ENCODE measurements at places on chromosomes 11 and 22. TPM values are rescaled to one million over a fixed set of nuclear protein-coding genes. Genes with fewer than 3 reads are reported as not detected.

OR8G1 gene
- not detected for polyA plus RNA-seq

GRCh38 chr11:11389238-11389637 is 36.2 kb upstream of the CSNK2A3 start:
- H3K4me3 ChIP-seq: no peak overlapping the region
- H3K27ac ChIP-seq: no peak overlapping the region
- H3K27me3 ChIP-seq: no peaks in the 10 kb centered on the region

OR6X1 gene
- not detected for polyA plus RNA-seq

GRCh38 chr22:49934160-49934890 is 15.9 kb downstream of the CRELD2 start:
- peaks cover under 1% of the 10 kb centered on the region for H3K27me3 ChIP-seq
- DNase-seq: peak; percentile 94
- peaks cover 37% of the 10 kb centered on the region for H3K4me1 ChIP-seq
- H3K4me3 ChIP-seq: peak overlapping the region; percentile 71
- H3K36me3 ChIP-seq: no peaks in the 10 kb centered on the region
- peak overlapping the region; percentile 95 for H3K27ac ChIP-seq

DNA sequence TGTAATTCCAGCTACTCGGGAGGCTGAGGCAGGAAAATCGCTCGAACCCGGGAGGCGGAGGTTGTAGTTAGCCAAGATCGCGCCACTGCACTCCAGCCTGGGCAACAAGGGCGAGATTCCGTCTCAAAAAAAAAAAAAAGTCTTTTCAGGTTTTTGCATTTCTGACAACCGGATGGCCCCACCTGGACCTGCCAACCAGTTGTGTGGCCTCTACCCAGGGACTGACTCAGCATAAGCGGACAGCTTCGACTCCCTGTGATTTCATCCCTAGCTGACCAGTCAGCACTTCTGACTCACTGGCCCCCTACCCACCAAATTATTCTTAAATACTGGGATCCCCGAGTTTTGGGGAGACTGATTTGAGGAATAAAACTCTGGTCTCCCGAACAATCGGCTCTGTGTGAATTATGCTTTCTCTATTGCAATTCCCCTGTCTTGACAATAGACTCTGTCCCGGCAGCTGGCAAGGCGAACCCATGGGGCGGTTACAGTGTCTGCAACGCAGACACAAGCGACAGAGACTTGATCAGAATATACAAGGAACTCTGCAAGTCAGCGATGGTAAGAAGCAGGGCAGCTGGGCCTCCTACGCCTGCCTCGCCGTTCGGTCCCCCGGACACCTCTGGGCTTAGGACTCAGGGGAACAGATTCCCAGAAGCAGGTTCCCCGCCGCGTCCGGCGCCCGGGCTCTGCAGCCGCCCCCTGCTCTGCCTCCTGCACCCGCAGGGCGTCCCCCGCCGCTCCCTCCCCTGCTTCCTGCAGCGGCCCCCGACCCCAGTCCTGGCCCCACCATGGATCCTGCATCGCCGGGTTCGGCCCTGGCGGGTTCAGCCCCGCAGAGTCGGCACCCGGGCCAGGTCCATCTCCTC is 741 bp upstream of the TALDO1 start:
- no peak for DNase-seq
- no peaks in the 10 kb centered on the region for H3K27me3 ChIP-seq
- no peaks in the 10 kb centered on the region for H3K36me3 ChIP-seq
- peaks cover 44% of the 10 kb centered on the region for H3K4me1 ChIP-seq
- peak overlapping the region; percentile 80 for H3K27ac ChIP-seq
- H3K4me3 ChIP-seq: peak overlapping the region; percentile 85

MMP20 gene
- not detected for polyA plus RNA-seq

GPHA2 gene
- not detected for polyA plus RNA-seq

GRCh38 chr11:8332891-8333290 is 69.2 kb upstream of the LMO1 start:
- no peaks in the 10 kb centered on the region for H3K36me3 ChIP-seq
- H3K27ac ChIP-seq: no peak overlapping the region
- no peak overlapping the region for H3K4me3 ChIP-seq
- DNase-seq: no peak

DNA sequence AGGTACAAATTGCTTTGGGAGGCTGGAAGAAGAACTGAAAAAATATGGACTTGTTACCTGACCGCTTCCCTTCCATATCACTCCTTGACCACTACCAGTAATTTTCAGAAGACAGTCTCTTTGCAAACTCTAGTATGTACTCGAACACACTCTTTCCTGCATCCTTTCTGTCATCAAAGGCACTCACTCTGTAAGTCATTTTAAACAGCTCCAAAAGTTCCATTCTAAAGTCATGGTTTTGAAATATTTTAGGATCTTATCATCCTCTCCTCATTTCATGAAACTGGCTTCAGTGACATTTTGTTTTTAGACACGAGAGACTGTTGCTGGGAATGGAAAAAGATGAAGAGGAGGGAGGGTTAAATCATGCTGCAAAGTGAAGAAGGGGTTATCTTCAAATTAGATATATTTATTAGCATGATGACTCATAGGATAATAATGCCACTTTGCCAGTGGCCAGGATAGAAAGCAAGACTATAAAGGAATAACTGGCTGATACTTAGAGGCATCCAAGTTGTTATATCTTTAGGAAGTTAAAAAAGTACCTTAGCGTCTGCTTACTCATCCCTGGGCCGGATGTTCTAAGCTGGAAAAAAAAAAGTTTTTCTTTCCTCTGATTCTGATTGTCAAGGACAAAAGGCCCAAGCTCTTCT is 549.3 kb downstream of the METTL15 start:
- H3K4me1 ChIP-seq: no peaks in the 10 kb centered on the region
- DNase-seq: no peak
- no peaks in the 10 kb centered on the region for H3K36me3 ChIP-seq
- H3K4me3 ChIP-seq: no peak overlapping the region
- no peak overlapping the region for H3K27ac ChIP-seq

DNA sequence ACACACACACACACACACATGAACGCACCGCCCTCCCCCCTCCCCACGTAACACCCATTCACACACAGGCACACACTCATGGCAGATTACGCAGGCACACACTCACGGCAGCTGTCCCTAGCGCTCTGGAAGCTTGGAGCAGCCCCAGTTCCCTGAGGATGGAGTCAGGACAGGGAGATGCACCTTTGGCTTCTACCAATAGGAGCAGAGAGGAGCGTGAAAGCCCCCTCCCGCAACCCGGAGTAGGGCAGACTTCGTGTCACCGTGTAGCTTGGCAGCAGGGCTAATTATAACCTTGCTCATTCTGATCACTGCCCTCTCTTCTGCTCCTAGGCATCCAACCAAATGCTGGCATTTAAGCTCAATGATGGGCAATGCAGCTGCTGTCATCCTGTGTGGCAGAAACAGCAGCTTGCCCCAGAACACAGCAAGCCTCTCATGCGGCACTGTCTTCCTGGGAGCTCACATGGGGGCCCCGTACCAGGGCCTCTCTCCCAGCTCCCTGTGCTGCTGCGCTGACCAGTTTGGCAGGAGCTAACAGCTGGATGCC is 31.9 kb downstream of the ANKK1 start:
- H3K27me3 ChIP-seq: no peaks in the 10 kb centered on the region
- no peaks in the 10 kb centered on the region for H3K4me1 ChIP-seq
- no peaks in the 10 kb centered on the region for H3K36me3 ChIP-seq
- no peak overlapping the region for H3K4me3 ChIP-seq
- no peak for DNase-seq
- H3K27ac ChIP-seq: no peak overlapping the region

ARHGAP8 gene
- polyA plus RNA-seq: 39.3 TPM

DNA sequence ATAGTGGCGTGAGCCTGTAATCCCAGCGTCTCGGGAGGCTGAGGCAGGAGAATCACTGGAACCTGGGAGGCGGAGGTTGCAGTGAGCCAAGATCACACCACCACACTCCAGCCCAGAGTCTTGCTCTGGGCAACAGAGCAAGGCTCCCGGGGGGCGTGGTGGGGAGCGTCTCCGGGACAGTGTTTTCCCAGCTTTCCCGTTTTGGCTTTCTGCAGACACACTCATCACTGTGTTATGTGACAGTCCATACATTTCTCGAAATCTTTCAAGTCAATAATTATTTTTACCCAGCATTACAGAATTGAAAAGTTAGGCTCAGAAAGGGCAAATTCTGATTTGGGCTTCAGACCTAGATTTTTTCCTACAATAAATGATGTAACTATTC is 31.7 kb downstream of the NEAT1 start:
- no peaks in the 10 kb centered on the region for H3K36me3 ChIP-seq
- no peaks in the 10 kb centered on the region for H3K27me3 ChIP-seq
- peaks cover 31% of the 10 kb centered on the region for H3K4me1 ChIP-seq
- H3K4me3 ChIP-seq: peak overlapping the region; percentile 47

DNA sequence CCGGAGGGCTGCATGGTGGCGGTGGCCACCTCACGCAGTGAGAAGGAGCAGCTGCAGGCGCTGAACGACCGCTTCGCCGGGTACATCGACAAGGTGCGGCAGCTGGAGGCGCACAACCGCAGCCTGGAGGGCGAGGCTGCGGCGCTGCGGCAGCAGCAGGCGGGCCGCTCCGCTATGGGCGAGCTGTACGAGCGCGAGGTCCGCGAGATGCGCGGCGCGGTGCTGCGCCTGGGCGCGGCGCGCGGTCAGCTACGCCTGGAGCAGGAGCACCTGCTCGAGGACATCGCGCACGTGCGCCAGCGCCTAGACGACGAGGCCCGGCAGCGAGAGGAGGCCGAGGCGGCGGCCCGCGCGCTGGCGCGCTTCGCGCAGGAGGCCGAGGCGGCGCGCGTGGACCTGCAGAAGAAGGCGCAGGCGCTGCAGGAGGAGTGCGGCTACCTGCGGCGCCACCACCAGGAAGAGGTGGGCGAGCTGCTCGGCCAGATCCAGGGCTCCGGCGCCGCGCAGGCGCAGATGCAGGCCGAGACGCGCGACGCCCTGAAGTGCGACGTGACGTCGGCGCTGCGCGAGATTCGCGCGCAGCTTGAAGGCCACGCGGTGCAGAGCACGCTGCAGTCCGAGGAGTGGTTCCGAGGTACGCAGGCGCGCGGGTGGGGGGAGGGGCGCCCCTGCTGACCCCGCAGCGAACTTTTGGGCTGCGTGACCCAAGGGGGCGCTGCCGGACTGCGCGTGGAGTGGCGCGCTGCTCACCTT is 670 bp downstream of the NEFH start:
- peaks cover 68% of the 10 kb centered on the region for H3K27me3 ChIP-seq
- DNase-seq: peak; percentile 81
- H3K4me1 ChIP-seq: no peaks in the 10 kb centered on the region
- peak overlapping the region; percentile 23 for H3K4me3 ChIP-seq

DNA sequence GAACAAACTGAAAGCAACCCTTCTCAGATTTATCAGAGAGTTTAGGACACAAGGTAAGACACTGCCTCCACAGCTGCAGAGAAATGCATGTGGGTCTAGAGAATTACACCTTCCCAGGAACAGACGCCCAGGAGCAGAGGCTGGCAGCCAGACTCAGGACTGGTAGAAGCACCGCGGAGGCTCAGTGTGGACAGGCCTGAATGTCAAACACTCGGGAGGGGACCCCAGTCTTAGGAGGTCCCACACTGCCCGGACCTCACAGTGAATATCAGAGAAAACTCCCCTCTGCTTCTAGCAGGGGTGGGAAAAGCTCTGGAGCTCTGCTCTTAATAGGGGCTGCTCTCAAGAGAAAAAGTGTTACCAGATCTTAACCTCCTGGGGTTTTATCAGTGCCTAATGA is 952.7 kb downstream of the BRD1 start:
- H3K27me3 ChIP-seq: peaks cover 30% of the 10 kb centered on the region
- no peak overlapping the region for H3K4me3 ChIP-seq
- H3K36me3 ChIP-seq: no peaks in the 10 kb centered on the region
- no peak overlapping the region for H3K27ac ChIP-seq
- no peak for DNase-seq
- no peaks in the 10 kb centered on the region for H3K4me1 ChIP-seq

GRCh38 chr22:42913874-42914510 is 56.9 kb upstream of the ARFGAP3 start:
- DNase-seq: no peak
- no peak overlapping the region for H3K4me3 ChIP-seq
- H3K27ac ChIP-seq: no peak overlapping the region
- peaks cover 46% of the 10 kb centered on the region for H3K4me1 ChIP-seq

- no peak overlapping the region for H3K4me3 ChIP-seq
- peak overlapping the region; percentile 51 for H3K27ac ChIP-seq
- H3K27me3 ChIP-seq: no peaks in the 10 kb centered on the region
- DNase-seq: peak; percentile 56
- no peaks in the 10 kb centered on the region for H3K4me1 ChIP-seq
Measured at GRCh38 chr11:85619499-85619898, 7.6 kb downstream of the DLG2 start.

- H3K4me1 ChIP-seq: no peaks in the 10 kb centered on the region
- H3K27ac ChIP-seq: no peak overlapping the region
- no peak overlapping the region for H3K4me3 ChIP-seq
Measured at GRCh38 chr22:22099833-22100812, 117.5 kb upstream of the TOP3B start.

- H3K27me3 ChIP-seq: no peaks in the 10 kb centered on the region
- H3K4me3 ChIP-seq: no peak overlapping the region
- no peak overlapping the region for H3K27ac ChIP-seq
Measured at GRCh38 chr22:23875801-23876200, 18.1 kb downstream of the SLC2A11 start.

GRCh38 chr11:63536669-63537292 is at the start of gene PLAAT4:
Gene PLAAT4 (plus strand): TSS chr11:63536808. CDS start chr11:63536869, 61 bp downstream.
- H3K36me3 ChIP-seq: no peaks in the 10 kb centered on the region
- peak within 1 kb of the TSS; percentile 51 for H3K4me3 ChIP-seq
- no peak for DNase-seq
- no peaks in the 10 kb centered on the region for H3K27me3 ChIP-seq

DNA sequence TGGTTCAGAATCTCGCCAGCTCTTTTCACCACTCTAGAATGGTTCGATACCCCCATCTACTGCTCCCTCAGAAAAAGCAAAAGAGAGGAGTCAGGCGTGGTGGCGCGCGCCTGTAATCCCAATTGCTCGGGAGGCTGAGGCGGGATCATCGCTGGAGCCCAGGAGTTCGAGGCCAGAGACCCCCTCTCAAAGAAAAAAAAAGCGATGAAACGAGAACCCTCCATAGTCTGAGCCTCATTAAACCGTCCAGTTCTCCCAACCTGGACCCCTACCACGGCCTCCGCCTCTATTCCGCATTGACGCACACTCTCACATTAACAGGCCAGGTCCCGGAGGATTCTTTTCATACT is 439 bp downstream of the SPA17 start:
- H3K36me3 ChIP-seq: no peaks in the 10 kb centered on the region
- peak overlapping the region; percentile 92 for H3K27ac ChIP-seq
- peak overlapping the region; percentile 61 for H3K4me3 ChIP-seq
- H3K27me3 ChIP-seq: no peaks in the 10 kb centered on the region

ADM2 gene
- 0.31 TPM for polyA plus RNA-seq

GRCh38 chr11:376531-377173 is 7.4 kb downstream of the B4GALNT4 start:
- no peak overlapping the region for H3K27ac ChIP-seq
- H3K4me3 ChIP-seq: no peak overlapping the region
- H3K27me3 ChIP-seq: no peaks in the 10 kb centered on the region
- no peaks in the 10 kb centered on the region for H3K36me3 ChIP-seq
- H3K4me1 ChIP-seq: no peaks in the 10 kb centered on the region
- no peak for DNase-seq

- H3K27ac ChIP-seq: no peak overlapping the region
- DNase-seq: no peak
- no peak overlapping the region for H3K4me3 ChIP-seq
Measured at GRCh38 chr11:15523543-15523942, 408.8 kb downstream of the INSC start.

All from left lung (tissue), 14 donors.